ENCODE measurements at places on chromosomes 2 and 18.

- DNase-seq = no peak
Measured at GRCh38 chr2:144364944-144365738, 154.8 kb downstream of the ZEB2 start.

DNA sequence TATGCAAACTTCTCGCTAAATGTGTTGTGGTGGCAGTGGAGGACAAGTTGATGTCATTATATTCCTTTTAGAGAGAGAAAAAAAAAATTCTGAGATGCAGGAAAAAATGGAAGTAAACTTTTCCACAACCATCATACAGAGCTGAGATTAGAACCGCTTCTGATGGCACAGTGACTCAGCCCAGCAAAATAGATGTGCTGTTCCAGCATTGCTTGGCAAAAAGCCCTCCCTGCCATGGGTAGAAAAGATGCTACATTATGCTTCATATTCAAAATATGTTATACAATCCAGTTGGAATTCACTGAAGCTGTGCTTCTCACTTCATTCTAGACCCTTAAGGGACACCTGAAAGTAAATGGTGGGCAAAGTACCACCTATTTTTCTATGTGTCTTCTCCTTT lies 1047.6 kb upstream of the FANCL start:
- DNase-seq = no peak

DNA sequence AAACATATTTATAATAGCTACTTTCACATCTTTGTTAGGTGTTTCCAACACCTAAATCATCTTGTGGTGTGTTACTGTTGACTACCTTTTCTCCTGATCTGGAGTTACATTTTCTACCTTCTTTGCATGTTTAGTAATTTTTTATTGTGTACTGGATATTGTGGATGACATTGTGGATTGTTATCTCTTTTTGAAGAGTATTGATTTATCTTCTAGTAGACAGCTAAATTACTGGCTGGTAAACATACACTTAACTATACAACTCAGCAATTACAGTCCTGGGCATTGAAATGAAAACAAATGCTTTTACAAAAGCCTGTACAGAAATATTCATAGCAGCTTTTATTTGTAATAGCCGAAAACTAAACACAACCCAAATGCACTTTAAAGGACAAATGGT lies 150.8 kb downstream of the PTRHD1 start:
- no peak for DNase-seq

DNA sequence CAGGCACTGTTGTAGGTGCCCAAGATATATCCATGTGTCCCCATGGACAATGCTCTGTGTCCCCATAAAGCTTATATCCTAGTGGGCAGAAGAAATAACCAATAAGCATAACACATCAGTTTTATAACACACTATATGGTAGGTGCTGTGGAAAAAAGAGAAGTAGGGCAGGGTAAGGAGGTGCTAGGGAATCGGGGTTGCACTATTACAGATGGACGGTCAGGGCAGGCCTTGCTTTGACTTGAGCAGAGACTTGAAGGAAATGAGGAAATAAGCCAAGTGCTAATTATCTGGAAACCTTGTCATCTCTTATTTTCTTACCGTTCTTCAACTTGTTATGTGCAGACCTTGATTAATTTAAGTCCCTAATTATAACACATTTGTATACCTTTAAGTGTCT lies 82.0 kb downstream of the PHLPP1 start:
- DNase-seq = no peak
